ENCODE measurements at places on chromosomes 12 and 14. TPM values are rescaled to one million over a fixed set of nuclear protein-coding genes. Genes with fewer than 3 reads are reported as not detected.

CD27 gene
- total RNA-seq, result not detected

SLC4A8 gene
- 0.49 TPM for total RNA-seq

KLC1 gene
- 195 TPM for total RNA-seq

CLEC12A gene
- total RNA-seq, result not detected

KRT80 gene
- not detected for total RNA-seq

SIX1 gene
- total RNA-seq, result 0.18 TPM

GPR68 gene
- 2.3 TPM for total RNA-seq

AHSA1 gene
- total RNA-seq, result 93.0 TPM

GLIPR1L1 gene
- not detected for total RNA-seq

TCTN2 gene
- total RNA-seq, result 10.1 TPM

CRY1 gene
- total RNA-seq, result 10.5 TPM

KERA gene
- not detected for total RNA-seq

SLC25A47 gene
- not detected for total RNA-seq

KRT3 gene
- total RNA-seq, result not detected

PCED1B gene
- 1.8 TPM for total RNA-seq

LRCOL1 gene
- not detected for total RNA-seq

TRPV4 gene
- 1.1 TPM for total RNA-seq

GPR132 gene
- total RNA-seq, result not detected

PROX2 gene
- not detected for total RNA-seq

ANO2 gene
- not detected for total RNA-seq

SIX4 gene
- total RNA-seq, result 3.9 TPM

LRP1-AS gene
- total RNA-seq, result not detected

SPRING1 gene
- total RNA-seq, result 24.3 TPM

LBHD2 gene
- total RNA-seq, result not detected

MMP19 gene
- 40.3 TPM for total RNA-seq

CLEC4D gene
- total RNA-seq, result not detected

TAS2R42 gene
- not detected for total RNA-seq

SRRM4 gene
- not detected for total RNA-seq

OVCH1 gene
- 0.32 TPM for total RNA-seq

TMCC3 gene
- 0.36 TPM for total RNA-seq

PAWR gene
- total RNA-seq, result 41.3 TPM

ACSM4 gene
- not detected for total RNA-seq

CCDC38 gene
- total RNA-seq, result not detected

DNAI7 gene
- not detected for total RNA-seq

EFS gene
- 3.6 TPM for total RNA-seq

RPS6KA5 gene
- 1.1 TPM for total RNA-seq

SPPL3 gene
- total RNA-seq, result 4.7 TPM

KLHL33 gene
- 0.49 TPM for total RNA-seq

CBLN3 gene
- total RNA-seq, result 3.4 TPM

IRF9 gene
- 65.2 TPM for total RNA-seq

CFAP54 gene
- 2.9 TPM for total RNA-seq

LMNTD1 gene
- not detected for total RNA-seq

SSTR1 gene
- total RNA-seq, result 4.5 TPM

GRIN2B gene
- total RNA-seq, result not detected

OSGEP gene
- total RNA-seq, result 22.6 TPM

ACOT6 gene
- total RNA-seq, result not detected

DACT1 gene
- 4.5 TPM for total RNA-seq

HEATR5A gene
- 20.6 TPM for total RNA-seq

PRH2 gene
- not detected for total RNA-seq

NOP9 gene
- 13.9 TPM for total RNA-seq

PAH gene
- not detected for total RNA-seq

SERPINA12 gene
- not detected for total RNA-seq

CCDC196 gene
- not detected for total RNA-seq

FITM1 gene
- total RNA-seq, result not detected

All from cardiac atrium fibroblast (primary cell).